ENCODE measurements at places on chromosomes 1 and 21. TPM values are rescaled to one million over a fixed set of nuclear protein-coding genes. Genes with fewer than 3 reads are reported as not detected.

PLA2G2A gene
- not detected for polyA plus RNA-seq

DNA sequence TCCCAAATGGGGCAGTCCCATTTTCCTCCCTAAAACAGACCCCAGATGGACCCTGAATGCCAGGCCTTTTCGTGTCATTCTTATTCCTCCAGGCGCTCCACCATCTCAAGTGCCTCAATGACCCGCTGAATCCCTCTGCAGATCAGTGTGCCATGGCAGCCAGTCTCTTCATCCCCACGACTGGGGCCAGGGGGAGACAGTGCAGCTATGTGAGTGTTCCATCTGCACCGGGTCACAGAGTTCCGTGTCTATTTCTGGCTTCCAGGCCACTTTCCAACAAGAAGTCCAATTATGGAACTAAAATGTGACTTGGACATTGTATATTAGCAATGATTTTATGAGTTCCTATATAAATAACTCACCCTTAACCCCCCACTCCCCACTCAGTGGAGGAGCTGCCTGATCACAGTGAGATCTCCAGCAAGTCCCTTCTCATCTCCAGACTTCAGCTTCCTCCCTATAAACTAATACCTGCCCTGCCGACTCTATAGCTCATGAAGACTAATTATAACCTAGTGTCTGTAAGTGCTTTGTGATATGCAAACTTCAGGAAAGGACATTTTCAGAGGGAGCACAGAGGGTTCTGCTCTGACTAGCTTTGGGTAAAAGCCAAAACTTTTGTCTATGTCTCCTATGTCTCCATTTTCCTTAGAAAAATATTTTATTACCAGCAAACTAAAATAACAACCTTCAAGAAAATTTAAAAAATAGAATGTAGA, 56.3 kb upstream of the NFASC start:
- DNase-seq: no peak

GRCh38 chr1:209176866-209177430, 406.6 kb upstream of the CAMK1G start:
- no peak for DNase-seq

DNA sequence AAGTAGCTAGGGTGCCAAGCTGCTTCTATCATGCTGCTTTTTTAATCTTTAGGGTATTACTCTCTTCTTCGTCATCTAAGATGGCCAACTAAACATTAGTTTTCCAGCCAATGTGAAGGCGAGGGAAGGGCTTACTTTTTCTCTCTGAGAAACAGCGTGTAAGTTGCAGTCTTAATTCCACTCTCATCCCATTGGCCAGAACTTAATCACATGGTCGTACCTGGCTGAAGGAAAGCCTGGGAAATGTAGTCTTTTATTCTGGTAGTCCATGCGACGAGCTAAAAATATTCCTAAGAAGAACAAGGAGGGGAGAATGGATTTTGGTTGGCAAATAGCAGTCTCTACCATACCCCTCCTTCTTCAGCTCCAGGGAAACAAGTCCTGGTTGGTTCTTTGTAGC, 21.5 kb downstream of the DNAJC6 start:
- DNase-seq: no peak

DNA sequence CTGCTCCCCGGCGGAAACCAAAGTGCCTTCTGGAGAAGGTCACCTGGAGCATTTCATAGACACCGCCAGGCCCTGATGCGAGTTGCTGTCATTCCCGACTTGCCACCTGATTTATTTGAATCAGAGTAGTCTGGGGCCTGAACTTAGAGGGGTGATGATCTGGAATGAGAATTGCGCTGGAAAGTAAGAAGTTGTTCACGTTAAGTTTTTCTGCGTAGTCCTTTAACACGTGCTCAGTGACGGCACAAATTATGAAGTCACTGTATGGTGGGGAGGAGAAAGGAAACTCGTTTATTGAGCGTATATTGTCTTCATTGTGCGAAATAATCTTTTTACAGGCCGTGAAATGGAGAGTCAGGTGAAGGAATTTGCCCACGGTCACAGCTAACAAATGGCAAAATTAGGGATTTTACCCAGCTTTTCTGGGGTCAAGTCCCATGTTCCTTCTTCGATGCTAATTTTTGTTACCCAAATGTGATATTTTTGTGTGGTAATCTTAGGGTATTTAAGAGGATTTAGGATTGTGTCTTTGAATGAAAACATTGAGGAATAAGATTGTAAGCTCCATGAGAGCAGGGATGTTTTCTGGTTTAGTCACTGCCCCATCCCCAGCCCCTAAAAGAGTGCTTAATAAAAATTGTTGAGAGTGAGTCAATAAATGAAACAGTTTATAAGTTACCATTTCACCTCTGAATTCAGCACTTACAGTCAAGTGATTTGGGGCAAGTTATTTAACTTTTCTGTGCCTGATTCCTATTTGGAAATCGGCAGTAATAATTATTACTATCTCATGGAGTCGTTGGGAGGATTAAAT, 46.4 kb upstream of the NBL1 start:
- no peak for DNase-seq

- no peak for DNase-seq
These were observed 320.1 kb downstream of the TGFB2 start for GRCh38 chr1:218665221-218665620.
